ENCODE measurements at places on chromosomes 12 and 14.

DNA sequence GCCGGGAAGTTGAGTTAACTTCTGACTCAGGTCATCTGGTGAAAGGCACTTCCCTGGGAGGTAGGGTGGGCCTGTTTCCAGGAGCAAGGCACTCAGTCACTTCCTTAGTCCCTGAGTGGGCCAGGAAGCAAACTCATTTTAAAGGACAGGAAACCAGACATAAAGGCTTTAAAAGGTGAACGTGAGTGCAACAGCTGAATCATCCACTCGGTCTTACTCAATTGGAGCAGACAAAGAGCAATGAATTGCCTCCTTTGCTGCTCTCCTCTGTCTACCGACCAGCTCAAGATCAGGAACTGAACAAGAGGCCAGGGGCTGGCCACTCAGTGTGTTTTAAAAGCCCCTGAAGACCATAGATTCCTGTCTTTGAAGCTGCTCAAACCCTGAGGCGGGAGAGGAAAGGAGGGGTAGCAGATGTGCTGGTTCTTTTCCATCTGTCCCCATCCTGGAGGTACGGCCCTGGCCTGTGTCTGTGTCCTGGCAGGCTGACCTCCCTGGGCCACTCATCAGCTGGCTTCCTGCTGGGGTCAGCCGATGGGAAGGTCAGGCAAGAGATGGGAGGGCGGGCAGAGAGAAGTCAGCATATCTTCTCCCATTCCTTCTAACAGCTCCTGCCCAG, 148.9 kb downstream of the PPM1H start:
- peak; percentile 1 for DNase-seq

DNA sequence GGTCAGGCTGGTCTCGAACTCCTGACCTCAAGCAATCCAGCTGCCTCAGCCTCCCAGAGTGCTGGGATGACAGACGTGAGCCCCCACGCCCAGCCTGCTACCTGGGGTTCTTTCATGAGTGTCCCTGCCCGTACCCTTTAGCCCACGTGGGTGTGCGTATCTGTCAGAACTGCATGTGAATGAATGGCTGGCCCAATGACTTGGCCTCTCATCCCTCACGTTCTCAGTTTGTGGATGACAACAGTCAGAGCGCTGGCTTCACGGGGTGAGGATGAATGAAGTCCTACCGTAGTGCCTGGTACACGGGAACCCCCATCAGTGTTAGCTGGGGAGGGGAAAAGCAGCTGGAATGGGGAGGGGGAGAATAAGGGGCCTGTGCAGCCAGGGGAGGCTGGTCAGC, 16.1 kb upstream of the ZDHHC22 start:
- DNase-seq: peak; percentile 66

DNA sequence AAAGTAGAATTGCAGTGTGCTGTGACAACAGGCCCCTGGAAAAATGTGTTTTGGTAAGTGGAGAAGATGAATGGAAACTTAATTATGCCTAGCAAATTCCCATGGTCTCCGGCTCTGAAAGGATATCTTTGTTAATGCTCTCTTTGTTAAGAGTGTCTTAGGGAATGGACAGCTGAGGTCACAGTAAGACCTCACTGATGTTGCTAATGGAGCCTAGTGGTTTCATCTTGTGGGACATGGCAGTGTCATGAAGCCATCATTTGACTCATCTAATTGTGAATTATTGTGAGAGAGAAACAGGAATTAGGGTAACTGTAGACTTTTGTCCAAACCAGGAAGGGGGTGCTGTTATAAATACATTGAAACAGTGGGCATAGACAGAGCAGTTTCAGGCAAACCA, 330.3 kb downstream of the TMTC2 start:
- DNase-seq: no peak

DNA sequence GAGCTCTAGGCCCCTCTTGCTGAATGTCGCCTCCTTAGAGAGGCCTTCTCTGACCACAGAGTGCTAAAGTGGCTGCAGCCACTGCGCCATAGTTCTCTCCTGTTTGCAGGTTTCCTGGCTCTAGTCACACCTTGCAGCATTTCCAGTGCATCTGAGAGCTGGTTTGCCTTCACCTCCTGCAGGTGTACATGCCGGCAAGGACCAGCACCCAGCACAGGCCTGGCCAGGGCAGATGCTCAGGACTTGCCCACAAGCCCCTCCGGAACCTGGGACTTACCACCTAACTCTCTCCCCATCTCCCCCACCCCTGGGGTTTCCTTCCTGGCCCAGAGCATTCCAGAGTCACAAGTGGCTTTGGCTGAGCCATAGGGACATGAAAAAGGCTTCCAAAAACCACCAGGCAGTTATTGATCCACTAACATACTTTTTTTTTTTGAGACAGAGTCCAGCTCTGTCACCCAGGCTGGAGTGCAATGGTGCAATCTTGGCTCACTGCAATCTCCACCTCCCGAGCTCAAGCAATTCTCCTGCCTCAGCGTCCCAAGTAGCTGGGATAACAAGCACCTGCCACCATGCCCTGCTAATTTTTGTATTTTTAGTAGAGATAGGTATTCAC, 9.1 kb downstream of the ITPK1 start:
- no peak for DNase-seq

DNA sequence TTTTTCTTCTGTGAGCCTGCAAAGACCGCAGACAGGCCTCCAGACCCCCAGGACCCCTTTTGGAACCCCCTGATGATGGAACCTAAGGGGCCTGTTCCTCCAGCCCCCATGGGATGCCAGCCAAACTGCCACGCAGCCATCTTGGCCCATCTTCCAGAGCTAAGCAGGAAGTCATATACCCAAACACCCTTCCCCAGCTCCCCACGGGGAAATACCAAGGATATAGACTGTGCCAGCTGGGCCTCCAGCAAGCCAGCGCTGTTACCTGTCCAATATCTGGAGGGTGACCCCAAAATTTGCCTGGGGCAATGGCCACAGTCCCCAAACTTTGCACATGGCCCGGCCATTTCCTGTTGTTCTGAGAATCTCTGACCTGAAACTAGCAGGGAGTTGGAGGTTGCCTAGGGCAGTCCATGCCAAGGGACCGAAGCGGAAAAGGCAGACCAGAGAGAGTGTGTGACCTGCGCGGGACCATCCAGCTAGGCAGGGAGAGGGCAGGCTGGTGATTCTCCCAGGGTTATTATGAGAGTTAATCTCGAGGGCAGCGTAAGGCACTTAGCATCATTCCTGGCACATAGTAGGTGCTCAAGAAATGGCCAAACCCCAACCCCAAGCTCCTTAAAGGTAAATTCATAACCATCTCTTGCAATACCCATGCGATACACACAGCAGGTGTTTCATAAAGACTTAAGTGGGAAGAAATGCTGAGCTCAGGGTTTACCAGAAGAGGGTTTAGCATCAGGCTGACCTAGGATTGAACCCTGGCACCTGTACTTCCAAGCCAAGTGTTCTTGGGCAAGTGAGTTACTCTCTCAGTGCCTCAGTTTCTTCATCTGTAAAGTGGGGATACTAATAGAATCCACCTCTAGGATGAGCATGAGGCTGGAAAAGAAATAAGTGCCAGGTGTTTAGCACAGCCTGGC, 2.6 kb upstream of the RASAL1 start:
- DNase-seq: no peak

DNA sequence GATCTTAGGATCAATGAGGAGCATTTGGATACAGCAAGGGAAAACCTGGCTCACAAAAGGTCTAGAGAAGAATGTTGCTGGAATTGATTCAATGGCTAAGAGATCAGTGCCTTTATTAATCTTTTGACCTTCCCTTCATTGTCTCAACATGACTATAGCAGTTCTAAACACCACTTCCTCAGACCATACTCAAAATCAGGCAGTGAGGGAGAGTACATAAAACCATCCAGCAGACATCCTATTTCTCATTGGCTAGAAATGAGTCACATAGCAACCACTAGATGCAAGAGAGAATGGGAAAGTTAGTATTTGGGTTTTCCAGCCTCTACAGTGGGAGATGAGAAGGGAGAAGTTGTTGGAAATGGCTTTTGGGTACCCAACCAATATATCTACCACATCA, 151.4 kb upstream of the NUDT4 start:
- no peak for DNase-seq

DNA sequence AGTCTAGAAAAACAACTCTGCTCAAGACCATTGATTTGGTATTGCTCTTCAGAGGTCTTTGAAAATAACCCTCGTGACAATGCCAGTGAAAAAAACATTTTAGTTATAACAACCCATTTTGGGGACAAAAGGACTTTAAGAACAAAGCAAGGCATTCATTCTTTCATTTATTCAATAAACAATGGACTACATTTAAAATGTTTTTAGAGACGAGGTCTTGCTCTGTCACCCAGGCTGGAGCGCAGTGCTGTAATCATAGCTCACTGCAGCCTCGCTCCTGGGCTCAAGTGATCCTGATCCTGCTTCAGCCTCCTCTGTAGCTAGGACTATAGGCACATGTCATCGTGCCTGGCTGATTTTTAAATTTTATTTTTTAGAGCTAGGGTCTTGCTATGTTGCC, 7.7 kb upstream of the KICS2 start:
- DNase-seq: no peak

DNA sequence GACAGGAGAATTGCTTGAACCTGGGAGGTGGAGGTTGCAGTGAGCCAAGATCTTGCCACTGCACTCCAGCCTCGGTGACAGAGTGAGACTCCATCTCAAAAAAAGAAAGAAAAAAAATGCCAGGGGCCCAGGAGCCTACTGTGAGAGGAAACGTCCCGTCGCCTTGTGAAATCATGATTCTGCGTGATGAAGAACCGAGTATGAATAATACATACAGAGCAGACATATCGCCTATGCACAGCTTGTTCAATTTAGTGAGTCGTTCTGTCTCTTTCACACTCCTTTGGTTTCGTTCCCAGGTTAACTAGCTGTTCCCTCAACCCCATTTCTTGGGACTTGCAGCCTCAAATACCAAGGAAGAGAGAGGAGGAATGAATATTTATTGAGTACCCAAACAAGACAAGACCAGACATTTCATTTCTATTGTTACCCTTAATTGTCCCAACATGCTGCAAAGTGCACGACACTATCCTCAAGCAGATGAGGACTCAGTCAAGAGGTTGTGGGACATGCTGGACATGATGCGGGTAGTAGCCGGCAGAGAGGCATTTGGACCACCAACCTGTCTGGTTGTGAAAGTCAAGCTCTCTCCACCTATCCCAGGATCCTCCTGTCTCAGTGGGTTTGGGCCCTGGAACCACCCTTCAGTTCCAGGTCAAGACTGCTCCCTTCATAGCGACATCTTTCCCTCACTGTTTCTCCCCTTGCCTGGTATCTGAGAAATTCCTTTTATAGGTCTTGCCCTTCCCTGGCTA, 8.6 kb upstream of the CD27 start:
- no peak for DNase-seq

DNA sequence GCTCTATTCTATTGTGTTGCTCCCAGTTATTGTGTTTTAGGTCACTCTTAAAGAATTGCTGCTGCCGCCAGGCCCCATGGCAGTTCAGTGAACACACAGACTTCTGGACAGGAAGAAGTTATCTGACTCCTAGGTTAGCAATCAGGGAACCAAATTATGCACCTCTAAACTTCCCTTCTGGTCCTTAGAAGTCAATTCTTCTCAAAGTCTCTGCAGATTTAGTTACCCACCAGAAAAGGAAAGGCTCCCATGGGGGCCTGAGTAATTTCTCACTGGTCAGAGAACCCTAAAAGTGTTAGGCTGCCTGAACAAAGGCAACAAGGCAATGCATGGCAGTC, 10.0 kb downstream of the EMP1 start:
- DNase-seq: no peak

GRCh38 chr12:2689393-2689792, 105.4 kb upstream of the FKBP4 start:
- DNase-seq: no peak

DNA sequence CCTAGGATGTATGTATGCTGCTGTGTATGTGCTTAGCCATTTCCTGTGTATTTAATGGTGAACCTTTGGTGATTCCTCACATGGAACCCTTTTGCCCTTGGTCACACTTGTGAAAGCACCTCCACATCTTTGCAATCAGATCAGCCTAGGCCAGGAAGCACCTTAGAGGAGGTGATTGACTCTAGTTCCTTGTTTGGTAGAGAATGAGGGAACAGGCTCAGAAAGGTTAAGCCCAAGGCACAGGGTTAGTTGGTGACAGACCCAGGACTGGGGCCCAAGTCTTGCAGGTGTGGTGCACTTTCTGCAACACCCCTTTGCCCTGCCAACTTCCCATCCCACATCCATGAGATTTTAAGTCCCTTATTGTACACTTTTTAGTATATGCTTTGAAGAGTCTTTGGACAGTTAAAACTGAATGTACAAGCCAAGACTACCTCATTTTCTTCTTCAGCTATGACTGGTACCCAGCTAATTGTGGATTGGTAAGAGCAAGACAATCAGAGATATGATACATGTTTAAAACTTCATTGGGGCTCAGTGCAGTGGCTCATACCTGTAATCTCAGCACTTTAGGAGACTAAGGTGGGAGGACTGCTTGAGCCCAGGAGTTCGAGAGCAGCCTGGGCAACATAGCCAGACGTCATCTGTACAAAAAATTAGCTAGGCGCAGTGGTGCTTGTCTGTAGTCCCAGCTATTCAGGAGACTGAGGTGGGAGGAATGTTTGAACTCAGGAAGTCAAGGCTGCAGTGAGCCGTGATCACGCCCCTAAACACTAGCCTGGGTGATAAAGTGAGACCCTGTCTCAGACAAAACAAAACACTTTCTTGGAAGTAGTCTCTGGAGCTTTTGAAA, 71.1 kb downstream of the RASSF3 start:
- no peak for DNase-seq

- no peak for DNase-seq
Measured at GRCh38 chr14:68790644-68791077, 2.2 kb downstream of the ZFP36L1 start.

- no peak for DNase-seq
Measured at GRCh38 chr12:122006186-122006926, 15.3 kb upstream of the BCL7A start.

GRCh38 chr12:51306507-51306906, 17.5 kb downstream of the BIN2 start:
- no peak for DNase-seq

DNA sequence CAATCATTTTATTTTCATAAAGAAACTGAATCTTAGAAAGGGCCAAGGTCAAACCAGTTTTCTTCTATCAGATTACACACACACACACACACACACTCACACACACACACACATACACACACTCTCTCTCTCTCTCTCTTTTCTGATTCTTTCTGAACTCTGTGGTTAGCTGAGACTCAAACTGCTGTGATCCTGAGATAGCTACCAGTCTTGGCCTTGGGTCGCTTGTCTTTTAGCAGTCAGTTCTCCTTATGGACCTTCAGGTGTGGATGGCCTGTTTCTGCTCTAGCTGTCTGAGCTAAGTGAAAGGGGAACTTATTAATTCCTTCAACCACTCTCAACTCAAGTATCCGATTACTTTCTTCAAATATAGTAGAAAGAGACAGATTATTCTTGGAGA, 145.1 kb downstream of the GRIP1 start:
- DNase-seq: no peak

DNA sequence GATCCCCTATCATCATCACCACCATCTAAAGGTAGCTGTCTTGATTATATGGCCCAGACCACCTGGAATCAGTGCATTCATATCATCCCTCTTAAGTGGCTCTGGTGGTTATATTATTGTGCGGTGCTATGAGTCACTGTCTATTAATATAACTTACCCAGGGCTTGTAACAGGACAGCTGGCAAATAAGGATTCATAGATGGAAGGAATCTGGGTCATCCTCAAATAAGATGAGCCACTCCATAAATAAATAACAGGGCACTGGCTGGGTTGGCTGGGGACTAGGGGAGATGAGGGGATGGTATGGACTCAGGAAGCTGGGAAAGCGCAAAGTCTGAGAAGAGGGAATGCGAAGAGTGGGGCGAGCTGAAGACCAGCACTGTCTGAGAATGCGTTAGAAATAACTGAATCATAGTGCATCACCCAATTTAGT, 216.1 kb downstream of the NUAK1 start:
- peak; percentile 48 for DNase-seq

- peak; percentile 67 for DNase-seq
Measured at GRCh38 chr12:114656906-114657596, 26.9 kb downstream of the TBX3 start.

- no peak for DNase-seq
Measured at GRCh38 chr14:27026097-27026496, 428.3 kb upstream of the NOVA1 start.

Data from NCI-H345 (cell line).